ENCODE measurements at places on chromosomes 1 and 21.

DNA sequence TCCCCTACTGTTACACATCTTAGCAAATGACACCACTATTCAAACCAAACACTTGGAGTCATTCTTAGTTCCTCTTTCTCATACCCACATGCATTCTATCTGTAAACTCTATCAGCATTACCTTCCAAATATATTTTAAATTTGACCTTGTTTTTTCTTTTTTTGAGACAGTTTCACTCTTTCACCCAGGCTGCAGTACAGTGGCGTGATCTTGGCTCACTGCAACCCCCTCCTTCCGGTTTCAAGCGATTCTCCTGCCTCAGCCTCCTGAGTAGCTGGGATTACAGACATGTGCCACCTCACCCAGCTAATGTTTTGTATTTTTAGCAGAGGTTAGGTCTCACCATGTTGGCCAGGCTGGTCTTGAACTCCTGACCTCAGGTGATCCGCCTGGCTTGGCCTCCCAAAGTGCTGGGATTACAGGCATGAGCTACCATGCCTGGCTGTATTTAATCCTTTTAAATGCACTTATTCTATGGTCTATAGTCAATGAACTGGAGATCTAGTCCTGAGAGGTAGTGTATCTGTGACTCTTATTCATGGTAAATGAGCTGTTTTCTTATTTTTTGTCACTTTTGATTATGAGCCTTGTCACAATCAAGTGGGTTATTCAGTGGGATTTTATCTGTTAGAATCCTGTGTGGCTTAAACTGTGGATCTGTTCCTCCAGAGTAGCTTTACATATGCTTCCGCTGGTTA, 73.1 kb downstream of the GATAD2B start:
- DNase-seq = no peak

DNA sequence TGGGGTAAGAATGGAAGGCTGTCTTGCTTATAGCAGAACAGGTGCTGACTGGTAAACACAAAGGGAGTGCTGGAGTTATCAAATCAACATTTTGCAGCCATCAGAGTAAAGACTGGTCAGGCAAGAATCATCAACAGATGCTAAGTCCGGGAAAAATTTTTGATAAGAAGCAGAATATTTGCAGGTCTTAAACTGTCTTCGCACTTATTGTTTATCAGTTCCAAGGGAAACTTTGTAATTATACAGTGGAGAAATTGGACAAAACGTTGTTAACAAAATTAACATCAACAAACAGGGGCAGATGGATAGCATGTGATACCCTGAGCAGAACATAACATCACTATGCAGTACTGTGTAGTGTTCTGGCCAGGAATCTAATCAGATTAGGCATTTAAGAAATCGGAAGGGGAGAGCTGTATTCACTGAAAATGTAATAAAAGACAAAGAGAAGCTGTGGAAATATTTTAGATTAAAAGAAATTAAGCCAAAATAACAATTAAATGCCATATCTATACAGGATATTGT, 127.1 kb downstream of the DAB1 start:
- no peak for DNase-seq

DNA sequence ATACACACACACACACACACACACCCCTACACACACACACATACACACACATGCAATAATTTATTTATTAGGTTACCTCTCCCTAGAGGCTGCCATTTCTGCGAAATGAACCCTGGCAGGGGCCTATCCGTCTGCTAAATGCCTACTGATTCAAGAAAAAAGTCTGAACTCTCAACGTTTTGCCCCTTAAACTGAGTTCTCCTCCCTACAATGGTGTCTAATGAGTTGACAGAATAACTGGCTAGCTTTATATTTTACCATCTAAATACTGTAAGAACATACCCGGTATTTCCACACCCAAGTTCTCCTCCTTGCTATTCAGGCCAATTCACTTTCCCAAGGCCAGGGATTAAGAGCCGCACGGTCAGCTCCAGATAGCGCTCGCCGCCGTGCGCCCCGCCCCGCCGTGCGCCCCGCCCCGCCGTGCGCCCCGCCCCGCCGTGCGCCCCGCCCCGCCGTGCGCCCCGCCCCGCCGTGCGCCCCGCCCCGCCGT, 339 bp upstream of the RNPC3 start:
- DNase-seq = no peak

GRCh38 chr1:109241841-109242345, 7.4 kb upstream of the CELSR2 start:
- DNase-seq = no peak

- no peak for DNase-seq
Observed at GRCh38 chr1:110292031-110292741, 47.0 kb upstream of the RBM15 start.

DNA sequence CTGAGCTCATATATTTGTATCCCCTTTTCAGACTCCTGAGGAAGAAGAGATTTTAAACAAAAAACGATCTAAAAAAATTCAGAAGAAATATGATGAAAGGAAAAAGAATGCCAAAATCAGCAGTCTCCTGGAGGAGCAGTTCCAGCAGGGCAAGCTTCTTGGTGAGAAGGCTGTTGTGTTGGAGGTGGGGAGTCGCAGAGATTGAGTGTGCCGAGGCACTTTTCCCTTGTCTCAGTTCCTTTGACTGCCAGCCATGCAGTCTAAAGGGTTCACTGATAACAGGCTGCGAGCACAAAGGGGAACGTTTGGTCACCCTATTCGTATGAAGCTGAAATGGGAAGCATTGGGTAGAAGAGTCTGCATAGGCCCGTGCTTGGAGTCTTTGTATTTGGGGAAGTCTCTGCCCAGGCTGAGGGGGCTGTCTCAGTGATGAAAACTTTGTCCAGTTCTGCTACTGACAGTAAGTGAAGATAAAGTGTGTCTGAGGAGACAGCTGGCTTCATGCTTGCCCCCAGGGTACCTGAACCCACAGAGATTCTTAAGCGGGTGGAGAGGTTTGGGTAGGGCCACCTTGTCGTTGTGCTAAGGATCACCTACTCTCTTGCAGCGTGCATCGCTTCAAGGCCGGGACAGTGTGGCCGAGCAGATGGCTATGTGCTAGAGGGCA, 2.8 kb downstream of the RPS8 start:
- no peak for DNase-seq

DNA sequence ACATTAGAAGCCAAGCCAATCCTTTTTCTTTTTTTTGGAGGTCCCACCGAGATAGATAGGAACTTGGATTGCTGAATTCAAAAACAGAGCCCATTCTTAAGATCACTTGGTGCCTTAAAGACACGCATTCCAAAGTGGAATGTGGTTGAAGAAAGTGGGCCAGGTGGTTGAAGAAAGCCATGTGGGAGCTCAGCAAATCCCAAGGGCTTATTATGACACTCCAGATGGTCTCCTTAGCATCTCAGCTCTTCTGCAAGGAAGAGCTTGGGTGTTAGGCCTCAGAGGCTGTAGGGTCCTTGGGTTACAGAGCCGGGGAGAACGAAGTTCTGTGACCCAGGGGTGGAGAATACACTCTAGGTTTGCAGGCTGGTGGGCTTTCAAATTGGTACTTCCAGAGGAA, 13.5 kb downstream of the TOR3A start:
- DNase-seq = no peak

- no peak for DNase-seq
Observed at GRCh38 chr1:81287411-81288080, 513.2 kb upstream of the ADGRL2 start.

DNA sequence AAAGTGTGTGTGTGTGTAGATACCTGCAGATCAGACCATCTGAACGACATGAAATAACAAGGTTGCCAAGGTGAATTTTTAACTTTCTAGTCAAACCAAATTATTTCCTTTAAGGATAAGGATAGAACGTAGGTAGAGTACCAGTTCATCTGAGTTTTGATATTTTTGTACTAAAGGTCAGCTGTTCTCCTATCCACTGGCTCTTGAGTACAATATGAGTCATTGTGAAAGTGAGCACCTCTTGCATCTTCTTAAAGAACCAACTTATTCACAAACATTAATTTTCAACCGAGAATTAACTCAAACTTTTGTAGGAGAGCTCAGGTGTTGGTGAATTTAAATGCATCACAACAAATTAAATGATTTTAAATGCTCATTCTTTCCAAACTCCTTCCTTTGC, 71.5 kb downstream of the IFI44 start:
- no peak for DNase-seq

GRCh38 chr21:26753822-26754221, 91.4 kb downstream of the ADAMTS1 start:
- DNase-seq = no peak

DNA sequence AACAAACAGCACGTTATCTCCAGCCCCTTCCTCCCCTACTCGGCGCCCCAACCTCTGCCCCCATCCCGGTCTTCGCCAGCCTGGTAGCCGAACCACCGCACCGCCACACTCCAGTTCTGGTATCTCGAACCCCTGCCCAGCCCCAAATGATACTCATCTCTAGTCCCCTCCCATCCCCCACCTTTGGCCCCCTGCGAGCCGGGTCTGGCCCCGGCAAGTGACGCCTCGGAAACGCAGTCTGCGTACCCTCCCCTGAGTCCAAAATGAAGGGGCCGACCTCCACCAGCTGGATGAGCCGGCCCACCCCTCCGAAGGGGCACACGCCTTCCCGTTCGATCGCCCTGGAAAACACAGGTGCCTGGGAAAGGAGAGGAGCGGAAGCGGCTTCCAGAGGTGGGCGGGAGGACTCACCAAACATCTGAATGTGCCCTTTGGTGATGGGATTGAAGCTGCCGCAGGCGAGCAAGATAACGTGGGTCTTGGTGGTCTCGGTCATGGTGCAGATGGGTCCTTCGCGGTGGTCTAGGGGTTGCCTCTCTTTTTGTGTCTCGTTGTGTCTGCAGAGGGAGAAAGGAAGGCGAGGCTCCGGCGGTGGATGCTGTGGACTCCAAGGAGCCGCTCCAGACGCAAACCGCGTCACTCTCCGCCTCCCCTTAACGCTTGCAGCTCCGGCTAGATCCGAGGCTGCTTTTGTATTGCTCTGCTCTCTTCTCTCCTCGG, at the start of gene NMNAT2:
Gene NMNAT2 (minus strand): TSS at position 609 of the 720 bp plus-strand sequence. CDS start 113 bp downstream, at position 496.
- peak; percentile 11 for DNase-seq

GRCh38 chr1:24418898-24419628, 3.5 kb downstream of the NIPAL3 start:
- peak; percentile 72 for DNase-seq

- no peak for DNase-seq
Observed at GRCh38 chr1:198986036-198986435, 347.2 kb downstream of the PTPRC start.

DNA sequence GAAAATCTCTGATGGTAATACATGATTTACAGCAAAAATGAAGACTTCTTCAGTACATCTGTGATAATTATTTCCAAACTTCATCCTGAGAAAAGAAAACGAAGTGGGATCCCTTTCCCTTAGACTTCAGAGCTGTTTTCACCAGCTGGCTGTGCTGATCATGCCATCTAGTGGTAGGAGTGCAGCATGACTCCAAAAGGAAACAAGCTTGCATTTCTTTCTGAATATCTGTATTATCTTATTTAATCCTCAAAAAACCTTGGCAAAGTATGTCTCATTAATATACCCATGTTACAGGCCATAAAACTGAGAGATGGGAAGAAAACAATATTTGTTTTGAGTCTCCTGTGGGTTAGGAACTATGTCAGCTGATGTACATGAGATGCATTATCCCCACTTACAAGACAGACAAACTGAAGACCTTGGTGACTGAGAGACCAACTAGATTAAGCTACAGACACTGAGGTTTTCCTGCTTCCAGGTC, 9.8 kb upstream of the GJA8 start:
- DNase-seq = peak; percentile 61

DNA sequence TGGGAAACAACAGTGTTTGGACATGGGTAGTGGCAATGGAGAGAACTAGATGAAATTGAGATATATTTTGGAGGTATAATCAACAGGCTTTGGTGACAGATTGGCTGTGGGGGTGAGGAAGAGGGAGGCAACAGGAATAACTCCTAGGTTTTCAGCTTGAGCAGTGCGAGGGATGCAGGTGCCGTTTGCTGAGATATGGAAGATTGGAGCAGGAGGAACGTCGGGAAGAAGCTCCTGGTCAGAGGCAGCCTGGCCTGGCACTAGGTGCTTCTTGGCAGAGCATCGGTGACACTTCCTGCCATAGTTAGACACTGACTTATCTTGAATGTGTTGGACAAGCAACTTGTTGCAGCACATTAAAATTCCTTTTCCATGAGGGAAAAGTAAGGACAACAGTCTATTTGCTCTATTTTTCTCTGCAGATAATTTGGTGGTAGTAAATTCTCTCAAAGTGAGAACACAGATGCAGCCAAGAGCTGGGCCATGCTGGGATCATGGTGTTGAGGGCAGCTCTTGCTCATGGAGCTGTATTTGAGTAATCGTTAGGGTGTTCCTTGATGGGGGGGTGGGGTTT, 21.5 kb upstream of the MYSM1 start:
- no peak for DNase-seq

- no peak for DNase-seq
Observed at GRCh38 chr1:110214454-110215404, 4.6 kb downstream of the KCNC4 start.

DNA sequence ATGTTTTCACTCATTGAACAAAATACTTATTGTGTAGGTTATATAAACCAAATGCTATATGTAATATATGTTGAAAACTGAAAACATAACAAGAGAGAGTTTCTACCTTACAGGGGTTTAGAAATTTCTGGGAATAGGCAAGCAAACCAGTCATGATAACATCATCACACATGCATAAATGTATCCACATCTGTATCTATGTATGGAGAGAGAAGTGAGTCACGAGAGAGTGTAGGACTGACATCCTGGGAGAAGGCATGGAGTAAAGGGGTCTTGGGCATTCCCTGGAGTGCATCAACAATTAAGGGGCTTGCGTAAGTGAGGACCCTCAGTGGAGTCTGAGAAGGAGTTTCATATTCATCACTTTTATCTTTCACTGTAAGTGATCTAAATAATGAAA, 65.5 kb downstream of the PCNX2 start:
- no peak for DNase-seq

DNA sequence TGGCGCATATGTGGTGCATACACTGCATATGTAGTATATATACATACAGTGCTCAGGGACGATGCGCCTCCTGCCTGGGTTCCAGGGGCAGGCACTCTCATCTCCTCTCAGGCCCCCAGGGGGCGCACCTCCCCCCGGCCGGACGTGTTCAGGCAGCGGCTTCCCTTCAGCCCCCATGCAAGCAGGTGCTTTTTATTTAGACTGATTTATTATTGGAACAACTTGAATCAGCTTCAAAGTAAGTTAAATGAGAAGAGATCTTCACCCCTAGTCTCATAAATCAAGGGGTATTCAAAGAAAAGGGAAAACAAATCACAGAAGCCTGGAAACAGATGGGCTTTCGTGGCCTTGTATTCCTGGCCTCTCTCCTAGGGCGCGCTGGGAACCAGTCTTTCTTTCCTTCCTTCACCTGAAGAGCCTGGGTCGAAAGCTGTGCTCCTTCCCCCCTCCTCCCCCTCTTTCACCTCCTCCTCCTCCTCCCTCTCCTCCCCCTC, 64.6 kb downstream of the UBIAD1 start:
- DNase-seq = no peak

DNA sequence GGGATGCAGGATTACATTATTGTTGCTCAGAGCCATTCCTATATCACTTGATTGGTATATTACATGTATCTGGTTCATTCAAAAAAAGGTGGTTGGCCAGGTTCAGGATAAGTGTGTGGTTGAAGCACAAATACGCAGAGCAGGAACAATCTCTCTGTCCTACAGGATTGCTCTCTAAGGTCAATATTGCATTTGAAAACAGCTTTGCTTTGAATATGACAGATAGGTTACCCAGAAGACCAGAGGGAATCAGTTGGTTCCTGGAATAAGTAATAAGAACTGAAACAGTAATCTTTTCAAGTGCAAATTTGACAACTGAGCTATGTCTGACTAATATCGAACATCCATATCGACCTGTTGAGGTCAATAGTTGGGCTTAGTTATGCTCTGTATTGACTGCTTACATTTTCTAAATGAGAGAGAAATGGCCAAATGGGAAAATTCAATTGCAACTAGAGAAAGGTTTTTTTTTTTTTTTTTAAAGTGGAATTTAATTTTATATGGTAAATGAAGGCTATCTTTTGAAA, 176.8 kb downstream of the ATP6V1G3 start:
- no peak for DNase-seq

GRCh38 chr1:118947790-118948189, 40.4 kb downstream of the TBX15 start:
- DNase-seq = no peak

Data from midbrain (tissue), 1 donor.